ENCODE measurements at places on chromosomes 6 and 20.

GRCh38 chr6:88567696-88568095 lies 395.7 kb downstream of the RNGTT start:
- DNase-seq: no peak

DNA sequence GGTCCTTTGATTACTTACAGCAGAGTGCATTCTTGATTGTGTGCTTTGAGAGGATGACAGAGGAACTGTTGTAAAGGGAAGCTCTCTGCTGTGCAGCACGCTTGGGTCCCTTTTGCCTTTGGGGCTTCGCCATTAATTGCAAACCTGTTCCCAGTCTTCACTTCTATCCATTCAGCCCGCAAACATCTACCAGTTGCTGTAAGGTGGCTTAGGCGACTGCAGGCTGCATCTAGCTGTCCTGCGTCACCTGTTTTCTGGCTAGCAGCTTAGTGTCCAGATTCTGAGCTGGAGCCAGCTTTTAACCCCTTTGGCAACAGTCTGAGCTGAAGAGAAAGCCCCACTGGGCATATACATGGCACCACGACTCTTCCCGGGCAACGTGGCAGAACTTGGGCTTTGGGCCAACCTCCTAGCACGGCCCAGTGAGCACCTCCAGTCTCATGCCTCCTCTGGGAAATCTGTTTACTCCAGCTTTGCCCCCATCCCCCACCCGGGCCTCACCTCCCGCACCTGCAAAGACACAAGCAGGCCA lies 2.5 kb upstream of the FASTKD5 start:
- DNase-seq: no peak

DNA sequence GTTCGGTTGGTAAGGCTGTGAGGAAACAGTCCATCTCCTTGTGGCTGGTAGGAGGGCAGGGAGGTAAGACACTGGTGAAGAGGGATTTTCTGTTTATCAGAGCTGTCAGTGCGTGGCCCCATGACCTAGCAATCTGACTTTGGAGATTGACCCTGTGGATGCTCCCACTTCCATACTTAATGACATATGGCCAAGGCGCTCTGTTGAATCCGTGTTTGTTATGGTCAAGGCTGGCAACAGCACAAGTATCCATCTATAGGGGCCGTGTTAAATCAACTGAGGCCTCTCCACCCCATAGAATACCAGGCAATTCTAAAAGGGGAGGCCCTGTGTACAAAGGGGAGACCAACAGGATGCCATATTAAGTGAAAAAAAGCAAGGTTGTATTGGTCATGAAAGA lies 25.6 kb upstream of the FOXC1 start:
- no peak for DNase-seq

DNA sequence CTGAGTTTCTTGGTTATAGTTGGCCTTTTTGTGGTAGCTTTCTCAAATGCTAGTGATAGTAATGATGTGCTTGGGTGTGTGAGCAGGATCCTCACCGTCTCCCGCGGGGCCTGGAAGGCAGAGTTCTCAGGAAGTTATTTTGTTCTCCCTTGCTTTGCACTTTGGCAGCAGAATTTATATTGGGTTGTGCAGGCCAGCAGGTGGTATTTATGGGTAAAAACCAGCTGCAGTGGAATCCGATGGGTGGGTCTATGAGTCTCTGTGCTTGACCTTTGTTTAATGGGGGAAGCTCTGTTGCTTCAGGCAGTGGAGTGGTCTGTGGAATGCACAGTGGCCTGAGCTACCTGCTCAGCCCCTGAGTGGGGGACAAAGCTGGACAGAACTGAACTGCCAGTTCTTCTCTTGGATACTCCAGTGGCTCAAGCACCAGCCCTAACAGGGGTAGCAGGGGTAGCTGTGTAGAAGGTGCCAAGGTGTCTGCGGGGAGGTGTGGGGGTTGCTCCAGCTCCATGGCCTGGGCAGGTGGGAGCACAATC lies 27.3 kb downstream of the IGF2R start:
- DNase-seq: no peak

GRCh38 chr6:67698534-67698933 lies 936.5 kb upstream of the ADGRB3 start:
- DNase-seq: no peak

DNA sequence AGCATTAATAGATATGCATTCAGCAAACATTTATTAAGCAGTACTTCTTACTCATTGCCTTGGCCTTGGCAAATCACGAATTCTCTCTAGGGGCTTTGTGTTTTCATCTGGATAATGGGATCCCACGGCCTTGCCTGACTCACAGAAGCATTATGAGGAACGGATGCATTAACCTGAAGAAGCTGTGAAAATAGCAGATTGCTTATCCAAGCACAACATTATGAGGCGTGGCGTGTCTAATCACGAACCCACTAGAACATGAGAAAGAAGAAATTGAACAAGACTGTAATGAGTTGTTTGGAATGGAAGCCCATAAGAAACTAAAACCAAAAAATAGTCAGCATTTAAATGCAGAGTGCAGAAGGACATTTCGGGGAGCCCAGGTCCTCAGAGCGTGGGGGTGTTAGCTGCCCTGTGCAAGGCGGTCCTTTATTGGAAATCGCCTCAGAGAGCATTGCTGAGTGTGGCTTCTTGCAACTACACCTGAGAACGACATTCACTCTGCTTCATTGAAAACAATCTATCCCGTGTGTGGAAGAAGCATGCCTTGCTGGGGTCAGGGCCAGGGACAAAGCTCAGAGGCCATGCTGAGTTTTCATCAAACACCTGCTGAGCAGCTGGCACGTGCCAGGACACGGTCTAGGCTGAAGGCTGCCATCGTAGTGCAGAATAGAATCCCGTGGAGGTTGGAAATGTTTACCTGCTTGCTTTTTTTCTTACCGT lies 179.9 kb downstream of the ZDHHC14 start:
- DNase-seq: no peak

DNA sequence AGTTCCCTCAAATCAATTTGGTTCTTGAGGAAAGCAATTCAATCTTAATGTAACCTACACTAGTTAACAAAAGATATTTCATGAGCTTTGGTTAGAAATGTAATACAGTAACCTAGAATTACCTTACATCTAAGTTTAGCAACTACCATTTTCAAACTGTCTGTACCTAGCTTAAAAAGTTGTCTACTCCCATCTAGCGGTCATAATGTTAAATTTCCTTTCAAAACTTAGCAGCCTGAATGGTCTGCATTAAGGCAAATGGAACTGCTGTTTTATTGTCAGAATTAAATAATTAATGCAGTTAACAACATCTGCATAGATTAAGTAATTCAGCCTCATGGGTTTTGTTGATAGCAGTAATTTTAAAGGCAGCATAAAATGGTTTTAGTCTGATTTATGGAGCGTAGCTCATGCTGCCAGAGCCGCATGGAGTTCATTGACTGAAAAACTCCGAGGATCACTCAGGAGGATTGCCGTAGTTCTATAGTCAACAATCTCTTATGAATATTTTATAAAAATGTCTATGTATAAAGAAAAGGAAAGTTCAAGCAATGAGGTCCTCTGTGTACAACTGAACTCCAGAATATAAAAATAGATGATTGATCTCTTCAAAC lies 485.4 kb upstream of the MANEA start:
- no peak for DNase-seq

- DNase-seq: no peak
Measured at GRCh38 chr6:40227735-40228134, 293.5 kb upstream of the MOCS1 start.

DNA sequence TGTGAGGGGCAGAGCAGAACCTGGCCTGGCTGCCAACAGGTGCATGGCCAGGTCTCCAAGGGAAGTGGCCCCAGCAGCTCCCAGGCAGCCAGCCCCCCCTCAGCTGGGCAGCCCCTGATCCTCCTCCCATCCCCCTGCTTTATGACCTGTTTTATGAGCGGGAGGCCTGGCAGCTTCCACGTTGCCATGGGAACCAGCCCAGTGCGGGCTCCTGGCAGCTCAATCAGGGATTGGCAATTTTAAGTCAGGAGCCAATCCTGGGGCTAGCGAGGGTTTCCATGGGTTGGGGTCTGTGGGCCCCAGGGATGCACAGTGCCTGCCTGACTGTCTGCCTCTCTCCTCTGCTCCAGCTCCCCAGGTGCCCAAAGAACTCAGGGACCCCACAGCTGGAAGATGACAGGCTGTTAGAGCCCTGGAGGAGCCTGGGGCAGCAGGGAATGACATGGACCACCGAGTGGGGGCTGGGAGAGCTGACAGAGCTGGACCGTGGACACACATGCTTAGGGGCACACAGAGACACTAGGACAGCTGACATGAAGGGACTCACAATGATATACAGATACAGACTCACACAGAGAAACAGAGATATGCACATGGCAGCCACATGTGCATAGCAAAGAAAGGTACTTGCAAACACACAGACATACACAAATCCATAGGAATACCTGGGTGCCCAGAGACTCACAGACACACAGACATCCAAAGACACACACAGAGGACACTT lies 56.5 kb upstream of the SIRPA start:
- DNase-seq: no peak

DNA sequence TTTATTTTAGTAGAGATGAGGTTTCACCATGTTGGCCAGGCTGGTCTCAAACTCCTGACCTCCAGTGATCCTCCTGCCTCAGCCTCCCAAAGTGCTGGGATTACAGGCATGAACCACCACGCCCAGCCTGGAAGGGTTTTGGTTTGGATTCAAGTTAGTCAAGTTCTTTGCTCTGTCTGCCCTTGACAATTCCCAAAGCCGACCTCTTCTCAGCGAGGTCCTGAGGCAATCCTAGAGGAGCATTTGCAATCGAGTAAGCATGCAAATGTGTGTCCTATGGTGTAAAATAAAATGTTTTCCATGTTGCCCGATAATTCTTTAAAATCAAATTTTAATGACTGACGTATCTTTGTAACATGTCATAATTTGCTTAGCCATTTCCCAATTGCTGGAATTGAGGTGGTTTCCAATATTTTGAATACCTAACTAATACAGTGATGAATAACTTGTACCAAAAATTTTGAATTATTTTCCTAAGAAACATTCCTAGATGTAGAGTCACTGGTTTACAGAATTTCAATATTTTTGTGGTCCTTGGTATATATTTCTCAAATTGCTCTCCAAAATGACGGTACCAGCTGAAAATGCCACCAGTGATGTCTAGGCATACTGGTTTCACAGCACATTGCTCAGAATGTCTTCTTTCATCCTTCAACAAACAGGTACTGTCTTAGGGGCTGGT lies 38.7 kb downstream of the GTF2H5 start:
- DNase-seq: no peak

- no peak for DNase-seq
Measured at GRCh38 chr20:39944861-39945260, 744.2 kb downstream of the MAFB start.

- no peak for DNase-seq
Measured at GRCh38 chr6:136582711-136583471, 32.7 kb upstream of the MAP7 start.

- no peak for DNase-seq
Measured at GRCh38 chr6:26048590-26048989, 38.6 kb upstream of the HFE start.

DNA sequence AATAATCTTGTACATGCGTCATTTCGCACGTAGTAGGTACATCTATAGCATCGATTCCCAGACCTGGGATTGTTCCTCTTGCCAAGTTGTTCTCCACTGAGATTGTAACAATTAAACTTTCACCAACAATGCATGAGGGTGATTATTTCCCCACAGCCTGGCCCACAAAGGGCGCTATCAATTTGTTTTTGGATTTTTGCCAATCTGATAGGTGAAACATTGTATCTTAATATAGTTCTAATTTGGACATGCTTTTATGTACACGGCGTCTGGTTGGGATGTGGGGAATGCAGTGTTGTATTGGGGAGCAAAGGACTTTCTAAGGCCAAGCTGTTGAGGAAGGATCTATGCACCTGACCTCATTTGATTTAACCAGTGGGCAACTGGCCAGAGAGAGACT lies 59.5 kb downstream of the VEGFA start:
- DNase-seq: no peak

DNA sequence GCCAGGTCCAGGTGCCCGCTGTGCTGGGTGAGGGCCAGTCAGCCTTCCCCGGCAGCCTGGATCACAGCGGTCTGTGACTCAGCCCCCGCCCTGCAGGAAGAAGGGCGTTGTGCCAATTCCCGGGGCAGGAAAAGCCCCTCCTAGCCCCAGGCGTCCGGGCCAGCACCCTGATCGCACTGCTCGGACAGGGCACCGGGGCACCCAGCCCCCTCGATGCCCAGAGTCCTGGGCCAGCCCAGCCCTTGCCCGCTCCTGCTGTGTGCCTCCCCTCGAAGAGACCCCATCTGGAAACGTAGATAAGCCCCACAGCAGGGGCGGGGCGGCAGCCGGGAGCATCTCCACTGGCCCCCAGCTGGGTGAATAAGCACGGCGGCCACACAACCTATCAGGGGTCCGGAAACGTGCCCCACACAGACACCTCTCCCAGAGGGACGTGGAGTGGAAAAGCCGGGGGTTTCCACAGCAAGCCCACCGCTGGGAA lies 9.9 kb downstream of the LAMA5 start:
- no peak for DNase-seq

- no peak for DNase-seq
Measured at GRCh38 chr6:112909781-112910180, 562.7 kb downstream of the RFPL4B start.

GRCh38 chr6:158849899-158850806 lies 31.0 kb upstream of the EZR start:
- no peak for DNase-seq

DNA sequence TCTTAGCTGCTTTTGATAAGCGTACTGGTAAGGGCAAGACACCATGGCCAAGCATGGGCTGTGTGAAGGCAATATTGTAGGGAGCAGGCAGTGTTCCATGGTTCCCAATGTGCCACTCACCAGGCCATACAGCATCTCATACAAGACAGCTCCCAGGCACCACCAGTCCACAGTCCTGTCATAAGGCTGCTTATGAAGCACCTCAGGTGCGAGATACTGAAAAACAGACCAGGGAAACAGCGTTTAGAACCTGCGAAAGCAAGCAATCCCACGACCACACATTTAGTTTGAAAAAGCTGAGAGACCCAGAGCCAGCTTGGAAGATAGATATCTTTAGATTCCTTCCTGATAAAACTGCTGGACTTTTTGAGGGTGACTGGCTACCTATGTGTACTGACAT lies 119.1 kb upstream of the SLC2A12 start:
- DNase-seq: no peak

GRCh38 chr20:35604449-35604747 lies 11.2 kb upstream of the SPAG4 start:
- no peak for DNase-seq

DNA sequence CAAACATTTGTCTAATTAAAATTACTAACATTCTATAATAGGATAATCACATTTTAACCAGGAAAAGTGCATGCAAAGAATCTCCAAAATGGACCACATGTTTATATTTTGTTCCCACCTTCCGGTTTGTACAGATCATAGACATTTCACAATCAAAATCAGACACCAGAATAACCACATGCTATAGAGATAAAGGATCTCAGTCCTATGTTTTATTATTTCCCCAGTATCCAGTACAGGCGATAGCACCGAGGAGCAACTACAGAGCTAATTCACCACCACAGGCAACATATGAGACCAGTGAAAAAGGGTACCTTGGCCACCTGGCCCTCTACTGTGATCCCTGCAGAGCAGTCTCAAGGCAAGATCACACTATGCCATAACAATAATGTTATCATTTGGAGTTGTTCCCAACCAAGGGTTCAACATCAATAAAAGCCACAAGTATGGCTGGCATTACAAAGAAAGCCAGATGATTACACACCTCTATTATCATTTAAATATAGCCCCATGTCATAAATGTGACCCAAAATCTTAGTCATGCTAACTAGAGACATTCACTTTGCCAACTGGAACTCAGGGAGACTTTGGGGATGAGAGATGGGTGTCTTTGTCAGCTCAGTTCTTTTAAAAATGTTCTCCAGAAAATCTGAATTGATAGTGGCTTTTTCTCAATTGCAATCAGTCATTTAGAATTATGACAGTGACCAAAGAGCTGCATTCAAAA lies 46.7 kb downstream of the RALGAPA2 start:
- no peak for DNase-seq

- DNase-seq: no peak
Measured at GRCh38 chr6:47631269-47631772, 67.1 kb upstream of the ADGRF4 start.
